ENCODE measurements at places on chromosomes 6 and 20.

- no peak for DNase-seq
Observed at GRCh38 chr20:53917145-53918019, 153.0 kb downstream of the BCAS1 start.

GRCh38 chr6:4342407-4343137, 207.2 kb upstream of the ECI2 start:
- no peak for DNase-seq

- DNase-seq, result no peak
Observed at GRCh38 chr20:47765271-47765670, 20.0 kb downstream of the SULF2 start.

DNA sequence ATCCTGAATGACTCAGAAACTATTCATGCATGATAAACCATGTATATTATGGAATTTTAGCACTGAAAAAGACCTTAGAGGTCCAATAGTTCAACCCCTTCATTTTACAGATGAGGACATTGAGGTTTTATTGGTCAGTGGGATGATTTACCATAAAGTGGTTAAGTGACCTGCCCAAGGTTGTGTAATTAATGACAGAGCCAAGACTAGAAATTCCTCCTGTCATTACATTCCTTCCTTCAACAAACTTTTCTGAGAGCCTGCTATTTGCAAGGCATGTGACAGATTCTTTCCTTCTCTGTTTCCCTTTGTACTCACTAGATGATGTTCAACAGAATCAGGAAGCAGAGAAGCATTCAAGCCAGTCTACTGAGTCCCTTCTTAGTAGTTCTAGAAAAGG, 170.7 kb upstream of the KCNK16 start:
- no peak for DNase-seq

- no peak for DNase-seq
Observed at GRCh38 chr6:105628156-105628860, 225.4 kb upstream of the PREP start.

Data from retina (tissue), 1 donor.